ENCODE measurements at places on chromosomes 6 and 20.

DNA sequence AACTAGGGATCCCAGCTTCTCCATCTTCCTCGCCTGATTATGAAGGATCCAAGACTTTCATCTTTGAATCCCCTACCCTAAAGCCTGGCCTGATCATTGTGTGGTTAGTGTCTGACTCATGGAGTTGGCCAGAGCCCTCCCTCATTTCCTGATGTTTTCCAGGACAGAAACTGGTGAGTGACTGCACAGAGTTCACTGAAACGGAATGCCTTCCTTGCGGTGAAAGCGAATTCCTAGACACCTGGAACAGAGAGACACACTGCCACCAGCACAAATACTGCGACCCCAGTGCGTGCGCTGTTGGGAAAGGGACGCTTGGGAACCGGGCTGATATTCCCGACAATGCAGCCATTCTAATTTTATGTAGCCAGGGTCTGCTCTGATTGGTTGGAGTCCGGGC lies 4.0 kb downstream of the CD40 start:
- DNase-seq, result no peak

DNA sequence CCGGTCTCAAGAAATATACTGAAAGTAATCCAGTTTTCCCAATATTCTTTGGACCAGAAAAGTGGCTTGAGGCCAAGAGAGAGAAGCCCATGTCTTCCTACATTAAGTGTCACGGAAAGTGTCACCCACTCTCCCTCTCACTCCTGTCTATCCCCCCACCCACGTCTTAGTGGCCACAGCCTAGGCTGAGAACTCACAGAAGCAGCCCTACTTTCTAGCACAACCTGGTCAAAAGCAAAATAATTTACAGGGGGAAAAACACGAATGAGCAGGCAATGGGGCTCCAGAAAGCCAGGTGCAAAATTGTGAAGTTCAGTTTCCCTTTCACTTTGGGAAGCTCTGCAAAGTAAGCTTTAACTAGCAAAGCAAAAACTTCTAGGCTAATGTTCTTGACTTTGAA lies 118.0 kb downstream of the OPRM1 start:
- DNase-seq, result no peak

DNA sequence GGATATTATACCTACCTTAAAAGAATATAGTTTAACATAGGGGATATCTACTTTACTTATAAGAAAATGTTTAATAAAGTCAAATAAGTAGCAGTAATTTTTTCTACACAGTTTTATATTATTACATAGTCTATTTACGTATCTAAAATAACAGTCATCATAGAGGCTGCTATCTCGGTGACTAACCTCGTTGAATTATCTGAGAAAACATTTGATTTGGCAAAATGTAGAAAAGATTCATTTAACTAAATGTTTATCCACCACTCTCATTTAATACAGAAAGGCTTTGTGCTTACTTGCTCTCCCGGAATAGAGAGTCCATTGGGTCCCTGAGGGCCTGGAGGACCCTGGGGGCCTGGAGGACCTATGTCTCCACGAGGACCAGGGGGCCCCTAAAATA lies 103.6 kb downstream of the COL12A1 start:
- no peak for DNase-seq

- no peak for DNase-seq
Observed at GRCh38 chr6:72657407-72658197, 35.7 kb downstream of the KCNQ5 start.

DNA sequence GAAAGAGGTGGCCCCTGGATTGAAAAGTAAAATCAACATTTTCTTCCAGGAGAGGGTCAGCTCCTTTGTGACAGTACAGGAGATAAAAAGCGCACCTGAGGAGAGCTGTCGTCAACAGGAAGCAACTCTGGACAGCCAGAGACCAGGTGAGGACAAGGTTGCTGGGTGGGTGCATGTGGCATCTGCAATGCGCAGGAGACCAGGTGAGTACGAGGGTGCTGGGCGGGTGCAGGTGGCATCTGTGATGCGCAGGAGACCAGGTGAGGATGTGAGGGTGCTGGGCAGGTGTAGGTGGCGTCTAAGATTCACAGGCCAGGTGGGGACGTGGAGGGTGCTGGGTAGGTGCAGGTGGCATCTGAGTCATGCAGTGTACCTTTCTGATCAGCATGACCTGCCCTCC lies 38.4 kb downstream of the WDR27 start:
- DNase-seq, result no peak

- DNase-seq, result no peak
Observed at GRCh38 chr20:22984008-22984407, 51.1 kb upstream of the SSTR4 start.

- no peak for DNase-seq
Observed at GRCh38 chr6:150631283-150631983, 31.7 kb downstream of the PLEKHG1 start.

DNA sequence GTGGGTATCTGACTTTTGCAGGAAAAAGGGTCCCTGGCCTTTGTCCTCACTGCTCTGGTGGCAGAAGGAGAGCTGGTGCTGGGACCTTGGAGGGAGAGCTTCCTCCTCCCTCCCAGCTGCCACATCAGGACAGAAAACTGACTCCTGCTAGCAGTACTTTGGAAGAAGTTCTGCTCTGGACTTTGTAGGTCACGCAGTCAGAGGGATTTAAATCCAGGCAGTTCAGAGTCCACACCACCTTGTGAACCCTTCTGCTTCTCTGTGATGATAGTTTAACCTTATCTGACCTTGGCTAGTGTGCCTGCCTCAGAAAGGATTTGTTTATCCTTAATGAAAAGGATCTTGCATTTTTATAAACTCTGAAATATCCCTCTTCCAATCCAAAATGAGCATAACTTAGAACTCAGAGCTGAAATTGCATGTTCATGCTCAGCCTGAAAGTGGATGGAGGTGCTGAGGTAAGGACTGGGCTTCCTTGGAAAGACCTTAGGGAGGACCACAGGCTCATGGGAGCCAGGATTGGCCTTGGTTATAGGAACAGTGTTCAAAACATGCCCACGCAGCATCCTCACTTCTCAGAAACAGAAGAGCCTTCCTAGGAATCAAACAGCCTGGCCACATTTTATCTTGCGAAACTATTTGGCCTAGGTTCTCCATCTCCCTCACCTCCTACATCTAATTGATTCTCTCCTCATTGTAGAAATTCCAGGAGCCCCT lies 123.9 kb upstream of the SASH1 start:
- DNase-seq, result no peak

DNA sequence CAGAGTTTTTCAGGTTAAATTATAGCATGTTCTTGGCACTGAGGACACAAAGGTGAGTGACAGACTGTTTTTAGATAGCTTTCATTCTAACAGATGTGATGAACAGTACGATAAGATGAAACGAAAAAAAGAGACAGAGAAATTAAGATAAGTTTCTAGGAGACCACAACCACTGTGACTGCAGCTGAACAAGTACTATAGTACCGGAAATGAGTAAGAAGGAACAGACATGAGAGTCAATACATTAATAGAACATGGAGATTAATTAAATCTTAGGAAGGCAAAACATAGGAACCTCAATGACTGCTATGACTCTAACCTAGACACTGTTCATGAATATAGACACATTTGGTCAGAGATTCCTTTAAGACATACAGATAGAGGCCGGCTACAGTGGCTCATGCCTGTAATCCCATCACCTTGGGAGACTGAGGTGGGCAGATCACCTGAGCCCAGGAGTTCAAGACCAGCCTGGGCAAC lies 40.2 kb downstream of the HBS1L start:
- no peak for DNase-seq

GRCh38 chr6:75760320-75760719 lies 11.3 kb downstream of the MYO6 start:
- no peak for DNase-seq

DNA sequence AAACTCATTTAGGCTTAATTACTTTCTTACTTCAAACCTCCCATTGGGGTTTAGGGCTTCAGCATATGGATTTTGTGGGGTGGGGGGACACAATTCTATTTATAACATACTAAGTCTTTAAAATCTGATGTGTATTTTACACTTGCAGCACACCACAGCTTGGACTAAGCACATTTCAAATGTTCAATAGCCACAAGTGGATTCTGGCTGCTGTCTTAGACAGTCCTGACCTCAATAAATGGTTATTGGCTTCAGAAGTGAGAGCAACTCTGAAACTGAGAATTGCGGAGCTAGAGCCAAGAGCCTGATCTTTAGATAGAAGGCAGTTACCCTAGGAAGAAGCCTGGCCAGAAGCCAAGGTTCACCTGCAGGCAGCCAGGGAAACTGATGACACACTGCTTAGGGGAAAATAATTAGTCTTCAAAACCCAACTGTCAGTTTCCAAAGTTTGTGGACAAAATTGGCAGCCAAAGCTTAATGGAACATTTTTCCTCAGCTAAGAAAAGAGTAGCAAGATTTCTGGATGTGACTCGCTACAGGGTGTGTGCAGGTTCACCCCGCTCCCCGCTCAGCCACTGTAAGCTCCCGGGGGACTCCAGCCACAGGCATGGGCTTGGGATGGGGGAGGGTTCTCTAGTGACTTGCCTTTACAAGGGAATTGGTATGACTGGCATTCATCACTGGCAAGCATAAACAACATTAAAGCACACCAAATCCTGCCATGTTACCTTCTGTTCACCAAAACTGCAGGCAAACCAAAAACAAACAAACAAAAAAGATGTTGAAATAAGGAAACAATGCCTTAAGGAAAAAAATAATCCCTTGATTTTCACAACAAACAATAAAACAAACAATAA lies 219.8 kb downstream of the TFAP2A start:
- no peak for DNase-seq

GRCh38 chr20:23059846-23060245 lies 10.4 kb upstream of the THBD start:
- no peak for DNase-seq

DNA sequence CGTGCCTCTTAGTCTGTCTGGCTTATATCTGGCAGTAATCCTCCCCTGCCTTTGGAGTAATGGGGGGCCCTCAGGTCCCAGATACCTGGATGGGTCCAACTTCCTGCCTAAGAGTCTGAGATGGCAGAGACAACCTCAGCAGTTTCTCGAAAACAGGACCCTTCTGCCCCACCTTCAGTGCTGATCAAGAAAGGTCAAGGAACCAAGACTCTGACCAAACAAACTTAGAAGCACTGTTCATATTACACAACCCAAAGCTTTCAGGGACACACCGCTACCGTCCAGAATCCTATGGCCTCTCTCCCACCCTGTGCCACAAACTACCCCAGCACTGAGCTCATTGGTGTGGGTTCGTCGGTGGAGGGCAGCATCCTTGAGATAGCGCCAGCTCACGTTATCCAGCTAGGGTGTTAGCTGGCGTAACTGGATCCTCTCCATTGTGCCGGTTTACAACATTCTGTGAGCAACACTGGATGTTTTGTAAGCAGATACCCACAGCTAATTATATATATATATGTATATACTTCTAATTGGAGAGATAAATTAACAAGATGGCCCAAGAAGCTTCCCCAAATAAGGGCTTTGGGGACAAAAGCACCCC lies 7.6 kb upstream of the TMC2 start:
- peak; percentile 6 for DNase-seq

- DNase-seq, result no peak
Observed at GRCh38 chr6:31655349-31656237, at the start of gene APOM. Gene APOM (plus strand): TSS chr6:31655894. CDS start chr6:31655967, 73 bp downstream.

DNA sequence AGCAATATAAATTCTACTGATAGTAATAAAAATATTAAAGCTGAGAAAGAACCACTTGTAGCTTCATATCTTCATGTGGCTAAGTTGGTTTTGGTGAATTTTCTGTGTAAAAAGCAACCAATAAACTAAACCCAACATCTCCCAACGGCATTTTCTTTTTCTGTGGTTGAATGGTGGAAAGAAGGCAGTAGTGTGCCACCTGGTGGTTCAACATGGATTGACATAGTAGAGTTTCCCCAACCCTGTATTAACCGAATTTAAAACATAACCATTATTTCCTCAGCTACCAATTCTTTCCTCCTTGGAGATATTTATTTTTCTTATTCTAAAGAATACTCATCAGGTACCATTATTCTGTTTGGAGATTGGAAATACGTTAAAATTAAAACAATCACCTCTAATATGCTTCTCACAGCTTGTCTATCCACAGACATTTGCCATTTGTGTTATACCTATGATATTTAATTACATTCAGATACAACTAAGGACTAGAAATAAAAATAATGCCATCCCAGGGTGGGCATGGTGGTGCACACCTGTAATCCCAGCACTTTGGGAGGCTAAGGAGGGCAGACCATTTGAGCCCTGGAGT lies 117.1 kb upstream of the EEF1E1 start:
- DNase-seq, result no peak

DNA sequence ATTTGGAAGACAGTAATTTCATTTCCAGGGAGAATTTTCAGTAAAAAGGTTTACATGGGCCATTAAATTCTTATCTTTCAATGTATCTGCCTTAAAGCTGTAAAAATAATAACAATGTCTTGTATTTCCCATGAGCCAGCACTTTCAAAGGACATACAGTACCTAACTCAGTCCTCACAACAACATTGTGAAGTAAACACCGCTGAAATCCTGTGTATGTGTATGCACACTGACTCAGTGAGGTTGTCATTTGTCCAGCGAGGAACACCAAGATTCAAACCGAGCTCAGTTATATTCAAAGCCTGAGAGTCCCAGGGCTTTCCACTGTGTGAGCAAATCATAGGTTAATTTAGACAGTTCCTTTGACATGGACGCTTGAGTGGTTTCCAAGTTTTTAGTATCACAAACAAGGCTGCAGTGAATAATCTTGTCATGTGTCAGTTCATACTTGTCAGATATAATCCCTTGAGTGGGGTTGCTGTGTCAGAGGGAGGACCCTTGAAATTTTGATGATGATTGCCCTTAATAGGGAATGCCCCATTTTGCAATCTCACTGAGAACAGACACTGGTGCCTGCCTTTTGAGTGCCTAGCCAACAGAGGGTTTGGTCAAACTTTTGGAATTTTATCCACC lies 50.0 kb upstream of the SLC22A23 start:
- DNase-seq, result no peak

DNA sequence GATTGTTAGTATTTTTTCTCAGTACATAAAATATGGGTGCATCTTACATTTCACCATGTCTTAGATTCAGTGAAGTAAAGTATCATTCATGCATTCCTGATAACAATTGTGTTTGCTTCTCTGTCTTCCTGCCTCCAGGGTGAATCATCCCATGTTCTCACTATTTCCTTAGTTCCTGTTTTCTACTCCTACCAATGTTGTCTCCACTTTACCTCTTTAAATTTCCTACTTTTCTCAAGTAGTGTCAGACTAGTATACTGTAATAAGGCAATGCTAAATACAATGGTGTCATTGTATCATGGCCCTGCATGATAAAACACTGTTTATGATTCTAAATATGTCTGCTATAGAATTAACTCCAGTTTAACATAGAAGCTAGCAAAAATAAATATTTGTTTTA lies 37.4 kb upstream of the GABRR1 start:
- no peak for DNase-seq

GRCh38 chr6:4055420-4056041 lies 23.4 kb downstream of the FAM217A start:
- DNase-seq, result no peak

Data from NCI-H1930 (cell line).